ENCODE measurements at places on chromosomes 1 and 21.
A peak's percentile ranks its signal among the peaks of the same experiment; 100 is the strongest.

DNA sequence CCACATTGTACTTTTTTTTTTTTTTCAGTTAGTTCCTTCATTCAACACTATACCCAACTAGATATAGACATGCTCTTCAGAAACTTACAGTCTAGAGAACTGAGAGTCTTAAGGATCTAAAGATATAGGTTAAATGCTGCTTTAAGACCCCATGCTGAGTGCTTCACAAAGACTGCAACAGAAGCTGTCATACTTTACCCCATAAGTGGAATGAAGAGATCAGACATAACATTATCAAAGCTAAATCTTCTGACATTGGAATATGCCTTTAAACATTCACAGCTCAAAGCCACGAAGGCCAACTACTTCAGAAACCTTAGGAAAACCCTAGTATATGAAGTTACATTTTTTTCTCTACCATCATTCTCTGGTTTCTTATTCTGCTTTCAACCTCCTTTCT is 666.4 kb downstream of the KCNT2 start:
- no peak for DNase-seq

DNA sequence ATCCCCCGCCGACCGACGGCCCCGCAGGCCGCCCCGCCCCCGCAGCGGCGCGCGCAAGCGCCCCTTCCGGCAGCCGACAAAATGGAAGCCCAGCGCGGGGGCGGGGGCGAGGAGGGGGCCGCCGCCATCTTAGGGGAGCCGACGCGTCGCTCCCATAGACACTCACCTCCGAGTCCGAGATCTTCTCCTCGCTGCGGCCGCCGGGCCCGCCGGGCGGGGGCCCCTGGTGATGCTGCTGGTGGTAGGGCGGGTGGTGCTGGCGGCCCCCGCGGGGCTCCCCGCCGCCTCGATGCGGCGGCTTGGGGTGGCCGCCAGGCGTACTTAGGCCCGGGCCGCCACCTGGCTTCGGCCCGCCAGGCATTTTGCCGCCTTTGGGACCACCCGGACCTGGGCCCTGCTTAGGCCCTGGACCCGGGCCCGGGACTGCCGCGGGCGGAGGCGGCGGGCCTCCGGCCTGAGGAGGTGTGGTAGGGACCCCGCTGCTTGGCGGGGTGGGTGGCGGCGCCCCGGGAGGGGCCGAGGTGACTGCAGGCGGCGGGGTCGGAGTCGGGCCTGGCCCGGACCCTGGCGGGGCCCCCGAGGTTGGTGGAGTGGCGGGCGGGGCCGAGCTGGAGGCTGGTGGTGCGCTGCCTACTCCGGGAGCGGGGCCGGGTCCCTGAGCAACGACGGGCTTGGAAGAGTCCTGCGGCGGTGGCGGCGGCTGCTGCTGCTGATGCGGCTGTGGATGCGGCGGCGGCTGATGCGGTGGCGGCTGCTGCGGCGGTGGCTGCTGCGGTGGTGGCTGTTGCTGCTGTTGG is 691 bp downstream of the SFPQ start:
- DNase-seq, result peak; percentile 79

DNA sequence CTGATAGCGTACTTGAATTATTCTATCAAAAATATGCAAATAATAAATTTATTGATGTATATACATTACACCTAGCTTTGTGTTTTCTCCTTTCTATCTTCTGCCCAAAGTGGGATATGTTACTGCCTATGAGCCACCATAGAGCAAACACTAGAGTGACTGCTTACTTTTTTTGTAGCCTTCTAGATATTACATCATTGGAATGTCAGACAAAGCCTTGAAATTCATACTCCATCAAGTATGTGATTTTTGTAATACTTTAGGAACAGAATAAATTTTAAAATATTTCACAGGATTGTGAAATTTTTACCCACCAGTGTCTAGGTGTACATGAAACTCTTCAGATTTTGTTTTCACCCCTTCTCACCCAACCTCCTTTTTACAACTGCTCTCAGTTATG is 787.6 kb downstream of the USP25 start:
- DNase-seq, result no peak

DNA sequence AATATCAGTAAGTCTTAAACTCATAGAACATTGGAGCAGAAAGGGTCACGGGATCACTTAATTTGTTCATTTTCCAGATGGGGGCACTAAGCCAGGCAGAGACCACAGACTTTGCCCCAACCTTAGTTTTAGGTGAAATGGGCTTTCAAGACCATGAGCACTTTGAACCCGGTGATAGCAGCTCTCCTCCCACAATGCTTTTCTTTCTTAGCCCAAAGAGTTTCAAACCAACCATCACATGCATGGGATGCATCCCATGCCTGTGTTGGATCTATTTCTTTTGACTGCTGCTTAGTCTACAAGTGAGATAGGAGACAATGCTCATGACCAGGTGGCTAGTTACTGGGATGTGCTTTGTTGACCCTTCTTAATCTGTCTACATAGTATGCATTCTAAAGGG is 240.6 kb downstream of the NUF2 start:
- DNase-seq, result no peak

GRCh38 chr21:26506956-26507355 is 66.1 kb downstream of the CYYR1 start:
- DNase-seq, result no peak

DNA sequence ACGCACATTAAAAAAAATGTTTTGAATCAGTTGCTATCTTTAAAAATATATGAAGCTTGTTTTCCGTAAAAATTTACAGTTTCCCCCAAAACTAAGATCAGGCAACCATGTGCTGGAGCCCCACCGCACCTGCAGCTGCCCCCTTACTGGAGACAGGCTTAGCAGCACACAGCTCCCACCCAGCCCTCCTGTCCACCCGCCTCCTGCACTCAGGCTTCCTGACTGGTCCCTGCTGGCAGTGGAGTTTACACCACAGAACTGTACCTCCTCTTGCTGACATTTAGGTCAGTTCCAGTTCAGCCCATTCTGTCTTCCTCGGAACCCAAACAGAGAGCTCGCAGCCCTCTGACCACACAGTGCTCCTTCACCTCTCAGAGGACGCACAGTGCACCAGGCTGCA is 2.1 kb downstream of the GPR161 start:
- no peak for DNase-seq

- DNase-seq, result no peak
Observed at GRCh38 chr1:45370575-45370974, 30.3 kb upstream of the MUTYH start.

- no peak for DNase-seq
Observed at GRCh38 chr1:98276514-98276913, 355.7 kb upstream of the DPYD start.

GRCh38 chr1:17250601-17251000 is 1.7 kb downstream of the PADI3 start:
- DNase-seq, result no peak

DNA sequence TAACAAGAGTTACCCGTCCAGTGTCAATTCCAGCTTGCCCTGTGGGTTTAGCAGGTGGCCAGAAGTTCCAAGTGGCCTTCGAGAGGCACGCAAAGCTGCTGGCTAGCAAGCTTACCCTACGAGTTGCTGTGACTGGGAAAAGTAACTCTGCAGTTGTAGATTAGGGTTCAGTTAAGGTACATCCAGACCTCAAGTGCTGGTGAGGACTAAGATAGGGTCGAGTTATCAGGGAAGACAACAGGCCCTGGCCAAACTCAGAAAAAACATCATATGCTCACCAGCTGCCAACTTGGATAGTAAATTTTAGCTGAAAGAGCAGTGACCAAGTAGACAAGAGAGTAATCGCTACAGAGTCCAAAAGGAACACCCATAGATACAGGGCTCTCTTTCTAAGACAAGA is 27.7 kb upstream of the LRRC7 start:
- DNase-seq, result no peak

DNA sequence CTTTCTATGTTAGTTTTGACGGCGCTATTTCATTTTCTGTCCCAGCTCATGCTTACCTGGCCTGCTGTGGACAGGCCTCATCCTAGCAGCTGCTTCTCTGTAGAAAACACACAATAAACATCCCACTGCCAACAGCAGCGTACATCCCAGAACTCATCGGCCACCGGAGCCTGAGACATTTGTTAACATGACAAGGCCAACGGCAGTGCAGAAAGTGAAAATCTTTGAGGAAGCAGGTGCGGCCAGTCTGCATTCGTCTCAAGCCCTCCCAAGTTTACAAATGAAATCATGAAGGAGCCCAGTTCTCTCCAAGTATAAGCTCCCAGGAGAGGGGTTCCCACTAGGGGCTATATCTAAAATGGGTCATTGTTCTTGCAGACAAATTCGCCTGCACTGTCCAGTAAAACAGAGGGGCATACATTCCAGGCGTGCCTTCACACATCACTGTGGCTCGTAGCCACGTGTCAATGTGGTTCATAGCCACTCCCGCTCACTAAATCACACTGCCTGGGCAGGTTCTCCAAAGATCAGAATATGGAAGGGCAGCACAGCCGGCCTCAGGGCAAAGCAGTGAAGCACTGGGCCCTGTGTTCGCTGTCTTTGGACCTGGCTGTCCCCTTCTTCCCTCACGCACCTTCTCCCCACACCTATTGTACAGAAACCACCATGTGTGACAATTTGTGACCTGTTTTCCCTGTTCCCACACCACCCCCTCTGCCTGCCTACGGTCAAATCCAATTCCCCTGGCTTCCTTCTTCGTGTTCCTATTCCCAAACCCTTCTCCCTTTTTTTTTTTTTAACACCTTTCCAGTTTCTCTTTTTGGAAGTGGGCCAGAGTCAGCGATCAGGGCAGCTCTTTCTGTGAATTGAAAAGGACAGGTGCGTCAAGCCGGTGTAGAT is 27.0 kb upstream of the ABCG1 start:
- DNase-seq, result no peak
